ENCODE measurements at places on chromosomes 4 and X.
A peak's percentile ranks its signal among the peaks of the same experiment; 100 is the strongest.

DNA sequence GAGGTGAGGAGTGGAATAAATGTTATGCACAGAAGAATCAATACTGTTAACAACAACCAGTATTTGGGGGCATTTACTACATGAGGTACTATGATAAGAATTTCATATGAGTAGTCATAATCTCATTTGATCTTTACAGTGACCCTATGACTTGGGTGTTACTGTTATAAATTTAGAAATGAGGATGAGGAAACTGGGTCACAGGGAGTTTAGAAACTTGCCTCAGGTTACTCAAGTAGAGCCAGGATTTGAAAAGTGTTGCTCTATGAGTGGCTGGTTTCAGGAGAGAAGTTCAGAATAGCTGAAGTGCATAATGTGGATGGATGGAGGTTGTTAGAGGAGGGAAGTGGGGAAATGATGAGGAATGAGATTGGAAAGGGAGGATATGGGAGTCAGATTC is 16.6 kb upstream of the DDIT4L start:
- DNase-seq: no peak

DNA sequence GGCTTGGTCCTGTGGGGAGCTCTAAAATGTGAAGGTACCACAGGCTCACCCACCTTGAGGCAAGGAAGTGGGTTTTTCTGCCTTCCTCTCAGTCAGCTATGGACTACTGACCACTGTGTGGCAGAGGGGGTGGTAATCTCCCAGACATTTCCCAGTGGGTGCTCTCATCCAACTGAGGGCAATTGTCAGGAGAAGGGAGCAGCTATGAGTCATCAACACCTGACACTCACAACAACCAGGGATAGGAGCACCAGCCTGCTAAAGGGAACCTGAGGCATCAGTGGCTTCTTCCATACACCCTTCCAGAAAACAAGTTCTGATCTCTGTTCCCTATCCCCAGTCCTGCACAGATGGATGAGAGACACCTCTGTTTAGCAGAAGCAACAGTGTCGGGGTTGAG is 468.8 kb downstream of the BCOR start:
- no peak for DNase-seq

DNA sequence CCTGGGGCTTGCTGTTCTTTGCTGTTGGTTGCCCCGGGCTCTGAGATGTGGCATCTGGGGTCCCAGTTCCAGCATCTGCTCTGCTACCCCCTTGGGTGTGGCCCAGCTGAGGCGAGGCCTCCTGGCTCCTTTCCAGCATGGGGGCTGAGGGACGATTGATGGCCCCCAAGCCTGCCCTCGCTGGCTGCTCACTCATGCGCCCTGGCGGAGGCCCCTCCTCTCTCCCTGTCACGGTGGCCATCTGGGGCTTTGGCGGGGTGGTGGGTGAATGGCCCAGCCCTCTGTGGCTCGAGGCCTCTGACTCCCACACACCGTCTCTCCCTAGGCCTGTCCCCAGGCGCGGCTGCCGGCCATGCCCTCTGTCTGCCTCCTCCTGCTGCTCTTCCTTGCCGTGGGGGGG is 1.8 kb downstream of the PLXNA3 start:
- DNase-seq: no peak

- no peak for DNase-seq
Observed at GRCh38 chr4:139316733-139317132, 14.5 kb upstream of the NDUFC1 start.

DNA sequence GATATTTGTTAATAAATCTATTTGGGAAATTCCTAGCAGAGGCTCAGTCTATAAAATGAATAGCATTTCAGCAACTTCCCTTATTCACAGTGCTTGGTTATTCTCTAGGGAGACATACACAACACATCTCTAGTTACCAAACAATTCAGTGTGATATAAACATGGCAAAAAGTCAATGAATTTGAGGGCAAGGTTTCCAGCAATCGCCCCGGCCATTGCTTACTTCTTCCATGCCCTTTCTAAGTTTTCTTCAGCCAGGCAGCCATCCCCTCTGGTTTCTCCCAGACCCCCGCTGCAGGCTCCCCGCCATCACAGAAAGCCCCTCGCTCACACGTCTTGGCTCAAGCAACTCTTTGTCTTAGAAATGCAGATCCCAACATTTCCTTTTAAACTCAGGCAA is 4.4 kb downstream of the TLR7 start:
- DNase-seq: no peak

- DNase-seq: no peak
Observed at GRCh38 chr4:126838941-126839679, 793.6 kb upstream of the INTU start.

GRCh38 chr4:124481123-124481522 is 231.4 kb downstream of the ANKRD50 start:
- no peak for DNase-seq

- DNase-seq: no peak
Observed at GRCh38 chrX:70264784-70265183, 3.4 kb upstream of the ARR3 start.

- no peak for DNase-seq
Observed at GRCh38 chr4:26525771-26526150, 35.5 kb upstream of the CCKAR start.

- DNase-seq: peak; percentile 61
Observed at GRCh38 chr4:3442959-3443749, 1.4 kb downstream of the HGFAC start.

- no peak for DNase-seq
Observed at GRCh38 chrX:65502618-65503017, 32.0 kb downstream of the LAS1L start.

- no peak for DNase-seq
Observed at GRCh38 chr4:21887481-21887880, 61.1 kb downstream of the KCNIP4 start.

DNA sequence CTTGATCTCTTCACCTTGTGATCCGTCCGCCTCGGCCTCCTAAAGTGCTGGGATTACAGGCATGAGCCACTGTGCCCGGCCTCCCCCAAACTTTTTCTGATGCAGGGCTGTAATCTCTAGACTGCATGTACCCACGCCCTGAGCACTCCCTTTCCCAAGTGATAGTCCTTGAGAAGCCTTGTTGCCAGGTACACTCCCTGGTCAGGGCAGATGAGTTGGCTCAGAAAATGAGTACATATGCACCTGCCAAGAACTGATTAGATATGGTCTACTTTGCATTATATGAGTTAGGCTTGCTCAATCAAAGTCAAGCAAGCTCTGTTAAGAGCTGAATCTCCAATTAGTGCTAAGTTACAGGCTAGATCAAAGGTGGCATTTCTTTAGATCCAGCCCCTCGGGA is 20.3 kb downstream of the APOO start:
- DNase-seq: no peak

GRCh38 chr4:14513471-14513870 is 488.8 kb upstream of the CPEB2 start:
- DNase-seq: no peak

DNA sequence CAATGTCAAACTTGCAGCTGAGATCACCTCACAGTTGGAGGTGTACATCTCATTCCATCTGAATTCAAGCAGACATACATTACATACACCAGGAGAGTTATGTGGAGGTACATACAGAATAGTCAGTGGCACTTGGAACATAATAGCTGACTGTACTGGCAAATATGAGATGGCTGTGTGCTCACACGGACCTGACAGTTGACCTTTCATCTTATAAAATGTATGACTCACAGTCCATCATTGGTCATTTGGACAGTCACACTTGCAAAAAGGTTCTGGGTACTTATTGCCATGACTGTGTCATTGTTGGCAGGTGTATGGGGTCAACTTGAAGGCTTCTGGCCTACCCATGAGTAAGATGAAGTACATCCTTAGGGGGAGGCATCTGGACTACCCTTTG is 88.6 kb upstream of the WDR1 start:
- DNase-seq: no peak

GRCh38 chrX:14851526-14851925 is 21.3 kb downstream of the FANCB start:
- no peak for DNase-seq

DNA sequence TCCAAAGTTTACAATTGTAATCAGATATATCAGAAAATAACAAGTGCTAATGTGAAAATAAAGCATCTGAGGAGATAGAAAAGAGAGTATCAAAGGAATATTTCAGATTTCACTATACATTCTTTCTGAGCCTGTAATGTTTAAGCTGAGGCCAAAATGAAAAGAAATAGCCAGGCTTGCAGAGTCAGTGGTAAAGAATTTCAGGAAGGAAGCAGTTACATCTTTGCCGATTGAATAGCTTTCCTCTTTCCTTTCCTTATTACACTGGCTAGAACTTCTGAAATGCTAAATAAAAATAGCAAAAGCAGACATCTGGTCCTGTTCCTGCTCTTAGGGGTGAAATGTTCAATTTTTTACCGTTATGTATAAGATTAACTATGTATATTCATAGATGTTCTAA is 1441.6 kb upstream of the PCDH7 start:
- no peak for DNase-seq

Data from activated CD4-positive, alpha-beta T cell treated with anti-CD3 and anti-CD28 coated beads, Interleukin-2, amount 50 U/mL, for 16 hours (primary cell).